ENCODE measurements at places on chromosomes 1 and 21.

DNA sequence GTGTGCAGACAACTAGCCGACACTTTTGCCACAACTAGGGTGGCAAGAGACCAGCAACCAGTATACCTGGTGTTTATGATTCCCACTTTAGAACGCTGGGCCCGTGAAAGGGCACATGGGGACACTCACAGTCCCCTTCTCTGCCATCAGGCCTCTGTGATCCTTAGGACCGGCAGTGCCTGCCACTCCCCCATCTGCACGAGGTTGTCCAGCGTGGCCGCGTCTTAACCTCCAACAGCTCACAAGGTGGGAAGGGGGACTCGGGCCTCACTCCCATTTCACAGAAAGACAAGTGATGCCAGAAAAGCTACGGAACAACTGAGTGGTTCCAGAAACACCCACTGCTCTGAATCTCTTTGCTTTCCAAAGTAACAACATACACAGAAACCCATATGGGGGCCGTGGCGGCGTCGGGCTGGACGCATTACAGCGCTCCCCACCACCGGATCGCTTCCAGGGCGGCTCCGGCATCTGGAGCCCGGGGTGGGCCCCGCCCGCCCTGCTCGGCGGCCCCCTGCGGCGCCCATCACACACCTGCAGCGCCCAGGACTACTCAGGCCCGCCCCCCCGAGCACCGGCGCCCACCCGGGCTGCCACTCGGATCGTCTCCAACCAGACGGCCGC, 1.0 kb downstream of the ZNF496 start:
- DNase-seq = no peak

DNA sequence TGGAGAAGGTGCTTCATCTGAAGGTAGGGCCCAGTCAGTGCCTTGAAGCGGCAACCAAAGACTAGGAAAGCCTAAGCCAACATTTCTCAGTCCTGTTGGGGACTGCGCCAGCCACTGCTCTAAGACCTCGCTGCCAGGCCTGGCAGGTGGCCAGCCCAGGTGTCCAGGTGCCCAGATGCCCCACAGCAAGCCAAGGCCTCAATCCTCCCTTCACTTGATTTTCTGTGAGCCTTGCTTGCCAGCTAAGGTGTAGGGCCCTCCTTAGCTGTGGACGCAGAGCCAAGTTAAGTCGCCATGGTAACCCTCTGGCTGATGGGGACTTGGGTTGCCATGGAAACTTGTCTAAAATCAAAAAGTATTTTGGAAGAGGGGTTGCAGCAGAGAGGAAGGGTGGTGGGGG, 135.0 kb downstream of the NAV1 start:
- DNase-seq = no peak

DNA sequence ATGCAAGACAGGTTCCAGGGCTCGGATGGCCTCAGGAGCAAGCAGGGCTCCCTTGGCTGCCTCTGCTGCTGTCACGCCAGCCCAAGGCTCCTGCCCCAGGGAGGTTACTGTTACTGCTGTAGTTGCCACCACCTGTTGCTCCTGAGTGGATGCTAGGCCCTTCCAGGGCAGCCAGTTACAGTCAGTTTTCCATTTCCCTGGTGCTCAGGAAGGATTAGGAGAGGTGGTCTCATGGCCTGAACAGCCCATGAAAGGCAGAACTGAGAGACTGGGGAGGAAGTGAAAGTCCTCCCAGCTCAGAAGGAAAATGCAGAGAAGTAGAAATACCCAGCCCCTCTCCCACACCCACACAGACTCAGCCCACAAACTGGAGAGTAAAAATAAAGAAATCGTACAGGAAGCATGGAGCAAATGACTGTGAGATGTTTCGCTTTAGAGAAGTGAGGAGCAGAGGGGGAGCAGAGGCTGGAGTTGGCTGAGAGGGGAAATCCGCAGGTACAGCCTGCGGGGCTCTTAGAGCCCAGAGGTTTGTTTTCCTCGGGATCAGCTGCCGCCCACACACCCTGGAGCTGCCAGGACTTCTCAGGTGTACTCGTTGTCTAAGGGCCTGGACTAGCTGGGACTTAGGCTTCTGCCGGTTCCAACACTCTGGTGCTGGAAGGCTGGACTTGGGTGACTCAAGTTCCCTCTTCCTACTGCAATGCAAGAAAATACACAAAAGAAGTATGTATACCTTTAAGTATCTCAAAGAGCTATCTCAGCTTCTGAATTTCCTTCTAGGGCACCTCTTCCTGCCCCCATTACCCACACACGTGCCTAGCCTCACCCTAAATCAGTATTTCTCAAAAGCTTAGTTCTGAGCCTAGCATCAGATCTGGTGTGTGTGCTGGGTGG, 2.3 kb downstream of the IL6R start:
- DNase-seq = peak; percentile 73

GRCh38 chr1:111422546-111423391, 4.8 kb downstream of the OVGP1 start:
- no peak for DNase-seq

DNA sequence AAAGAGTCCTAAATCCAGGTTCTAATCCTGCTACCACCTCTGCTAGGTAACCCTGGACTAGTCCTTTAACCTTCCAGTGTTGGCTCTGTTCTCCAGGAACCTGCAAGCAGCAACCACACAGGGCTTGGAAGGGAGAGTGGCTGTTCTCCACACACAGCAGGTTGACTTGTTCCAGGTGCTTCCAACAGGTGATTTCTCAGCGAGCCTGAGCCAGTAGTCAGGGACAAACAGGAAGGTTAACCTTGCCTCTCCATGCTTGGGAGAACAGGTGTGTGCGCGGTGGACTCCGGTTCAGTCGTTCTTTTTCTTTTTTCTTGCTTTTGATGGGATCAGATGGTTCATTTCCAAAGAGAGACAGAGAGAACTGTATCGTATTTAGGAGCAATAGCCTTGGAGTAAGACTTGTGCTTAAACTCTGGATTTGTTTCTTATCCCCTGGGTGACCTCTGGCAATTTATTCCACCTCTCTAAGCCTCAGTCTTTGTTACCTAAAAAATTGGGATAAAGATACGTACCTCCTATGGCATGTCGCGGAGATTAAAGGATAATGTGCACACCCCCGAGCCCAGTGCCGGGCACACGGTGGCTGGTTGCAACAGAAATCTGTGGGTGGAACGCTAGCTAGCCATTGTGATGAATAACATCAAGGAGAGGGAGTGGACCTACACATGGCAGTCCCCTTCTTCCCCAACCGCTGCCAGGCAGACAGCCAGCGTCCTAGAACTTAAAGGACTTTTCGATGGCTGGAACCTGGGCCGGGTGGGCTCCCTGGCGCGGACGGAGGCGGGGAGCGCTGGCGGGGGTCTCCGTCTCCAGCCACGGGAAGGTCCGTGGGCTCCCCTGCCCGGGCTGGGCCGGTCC, 583 bp upstream of the CACHD1 start:
- no peak for DNase-seq

Data from stimulated activated naive B cell treated with anti-CD40 and anti-IgM and Interleukin-4, amounts not matched to agents 10 μg/mL and 1 μg/mL and 100 μg/mL, for 72 hours (primary cell).